ENCODE measurements at places on chromosomes 11 and 22. TPM values are rescaled to one million over a fixed set of nuclear protein-coding genes. Genes with fewer than 3 reads are reported as not detected.
A peak's percentile ranks its signal among the peaks of the same experiment; 100 is the strongest.

- no peak for DNase-seq
Observed at GRCh38 chr11:124612045-124612444, 817 bp downstream of the PANX3 start.

DNA sequence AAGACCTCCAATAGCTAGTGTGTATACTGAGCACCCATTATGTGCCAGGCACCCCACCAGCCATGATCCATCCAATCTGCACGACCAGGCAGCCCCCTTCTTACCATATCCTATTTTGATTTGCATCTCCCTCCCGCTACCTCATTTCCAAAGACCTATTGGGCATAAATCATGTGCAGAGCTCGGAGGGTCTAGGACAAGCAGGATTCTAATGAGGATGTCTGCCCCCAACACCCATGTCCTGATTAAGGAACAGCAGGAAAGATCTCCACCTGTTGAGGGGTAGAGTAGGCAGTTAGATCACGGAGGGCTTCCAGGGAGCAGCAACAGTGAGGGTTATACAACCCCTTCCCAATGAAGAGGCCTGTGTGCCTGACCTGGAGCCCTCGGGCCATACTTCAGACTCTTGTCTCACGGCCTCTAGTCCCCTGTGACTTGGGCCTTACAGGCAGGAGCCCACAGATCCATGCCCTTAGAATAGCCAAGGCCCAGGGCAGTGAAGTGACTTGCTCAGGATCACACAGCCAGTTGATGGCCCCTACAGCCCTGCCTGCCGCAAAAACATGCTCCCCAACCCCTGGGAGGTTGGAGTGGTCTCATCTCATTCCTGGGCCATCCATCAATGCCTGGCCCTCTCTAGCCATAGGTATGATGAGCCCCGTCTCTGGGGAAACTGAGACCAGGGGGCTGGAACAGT, 3.5 kb downstream of the RAB3IL1 start:
- no peak for DNase-seq

- peak; percentile 77 for DNase-seq
Observed at GRCh38 chr11:47983464-47984397, 3.4 kb downstream of the PTPRJ start.

DNA sequence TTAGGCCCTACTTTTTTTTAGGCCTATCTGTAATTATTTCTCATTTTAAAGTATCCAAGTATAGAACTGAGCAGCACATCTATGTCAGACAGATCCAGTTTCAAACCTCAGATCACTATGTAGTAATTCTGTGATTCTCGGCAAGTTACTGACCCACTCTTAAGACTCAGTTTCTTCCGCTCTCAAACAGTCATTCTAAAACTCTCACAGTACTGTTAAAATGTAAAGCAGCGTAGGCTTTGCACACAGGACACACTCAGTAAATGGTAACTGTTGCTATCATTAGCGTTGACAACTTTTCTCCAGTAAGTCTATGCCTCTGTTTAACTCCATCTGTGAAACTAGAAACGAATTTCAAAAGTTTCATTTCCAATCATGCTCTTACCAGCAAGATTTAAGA, 277.1 kb downstream of the TTC28 start:
- DNase-seq, result no peak

The ZNF214 gene
- 0.03 TPM for total RNA-seq

The DDI1 gene
- not detected for total RNA-seq

GRCh38 chr11:69290806-69291205, 3.1 kb upstream of the MYEOV start:
- DNase-seq, result no peak

DNA sequence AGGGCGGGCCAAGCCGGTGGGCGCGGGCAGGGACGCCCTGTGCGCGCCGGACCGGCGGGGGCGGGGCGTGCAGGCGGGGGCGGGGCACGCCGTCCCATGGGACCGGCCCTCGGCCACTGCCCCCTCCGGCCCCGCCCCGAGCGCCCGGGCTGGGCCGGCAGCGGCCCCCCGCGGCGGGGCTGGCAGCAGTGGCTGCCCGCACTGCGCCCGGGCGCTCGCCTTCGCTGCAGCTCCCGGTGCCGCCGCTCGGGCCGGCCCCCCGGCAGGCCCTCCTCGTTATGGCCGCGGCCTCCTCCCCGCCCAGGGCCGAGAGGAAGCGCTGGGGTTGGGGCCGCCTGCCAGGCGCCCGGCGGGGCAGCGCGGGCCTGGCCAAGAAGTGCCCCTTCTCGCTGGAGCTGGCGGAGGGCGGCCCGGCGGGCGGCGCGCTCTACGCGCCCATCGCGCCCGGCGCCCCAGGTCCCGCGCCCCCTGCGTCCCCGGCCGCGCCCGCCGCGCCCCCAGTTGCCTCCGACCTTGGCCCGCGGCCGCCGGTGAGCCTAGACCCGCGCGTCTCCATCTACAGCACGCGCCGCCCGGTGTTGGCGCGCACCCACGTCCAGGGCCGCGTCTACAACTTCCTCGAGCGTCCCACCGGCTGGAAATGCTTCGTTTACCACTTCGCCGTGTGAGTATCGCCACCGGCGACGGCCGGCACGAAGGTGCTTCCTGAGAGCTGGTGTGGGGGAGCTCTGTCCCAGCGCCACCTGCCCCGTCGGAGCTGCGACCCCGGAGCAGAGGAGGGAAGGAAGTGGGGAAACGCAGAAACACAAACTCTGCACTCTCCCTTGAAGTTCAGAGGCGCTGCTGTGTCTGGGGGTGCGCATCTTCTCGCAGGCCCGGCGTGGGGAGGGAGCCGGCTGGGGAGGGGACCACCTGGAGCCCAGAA, at the start of gene KCNQ1:
Gene KCNQ1 (plus strand): TSS at position 188 of the 925 bp plus-strand sequence. CDS start 91 bp downstream, at position 279.
- DNase-seq, result no peak

GRCh38 chr11:3926458-3927095, 71.1 kb downstream of the STIM1 start:
- no peak for DNase-seq

GRCh38 chr11:35919244-35919643, 24.6 kb upstream of the LDLRAD3 start:
- peak; percentile 79 for DNase-seq

- peak; percentile 58 for DNase-seq
Observed at GRCh38 chr11:81644239-81644840, 1089.3 kb downstream of the FAM181B start.

DNA sequence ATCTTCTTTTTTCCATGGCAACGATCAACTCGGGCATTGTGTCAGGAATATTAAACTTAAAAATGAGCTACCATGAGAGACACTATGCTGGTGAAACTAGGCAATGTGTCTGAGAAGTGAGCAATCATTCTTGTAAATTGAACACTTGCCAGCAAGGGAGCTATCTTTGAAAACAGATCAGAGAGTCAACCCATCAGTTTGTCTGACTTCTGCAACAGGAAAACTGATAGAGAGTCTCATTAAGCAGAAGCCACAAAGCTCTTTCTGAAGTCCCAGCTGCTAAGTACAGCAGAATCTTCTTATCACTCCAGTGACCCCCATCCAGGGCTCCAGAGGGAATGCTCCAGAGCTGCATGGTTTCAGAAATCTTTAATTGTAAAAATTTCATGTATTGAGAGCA, 114.7 kb downstream of the MSANTD4 start:
- no peak for DNase-seq

GRCh38 chr22:41636467-41636866, 15.4 kb downstream of the XRCC6 start:
- peak; percentile 75 for DNase-seq

The CCDC73 gene
- total RNA-seq, result 0.03 TPM

The DNAJB7 gene
- total RNA-seq, result not detected

The BAIAP2L2 gene
- total RNA-seq, result not detected

The PANX2 gene
- 1.4 TPM for total RNA-seq

GRCh38 chr22:43846966-43847365, 15.3 kb downstream of the SULT4A1 start:
- DNase-seq, result no peak

The FAM118B gene
- 26.5 TPM for total RNA-seq

DNA sequence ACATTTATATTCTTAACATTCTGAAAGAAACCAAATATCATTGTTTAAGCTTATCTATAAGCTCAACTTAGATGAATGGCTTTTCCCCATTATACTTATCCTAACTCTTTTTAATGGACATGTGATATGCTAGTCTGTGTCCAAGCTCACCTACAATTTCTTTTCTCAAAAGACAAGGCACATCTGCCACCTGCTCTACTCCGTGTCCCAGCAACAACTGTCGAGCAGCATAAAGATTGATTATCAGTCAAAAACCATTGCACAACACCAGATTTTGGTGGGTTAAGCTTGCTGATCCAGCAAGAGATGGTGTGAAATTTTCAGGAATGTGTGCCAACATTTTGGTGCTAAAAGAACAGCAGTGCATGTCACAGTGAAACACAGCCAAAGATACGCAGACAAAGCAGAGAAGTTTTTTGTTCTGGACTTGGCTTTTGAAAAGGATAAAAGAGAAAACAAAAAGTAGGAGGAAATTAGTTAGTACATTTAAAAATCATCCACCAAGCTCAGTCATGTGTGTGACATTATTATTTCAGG, 65.8 kb downstream of the DCDC1 start:
- no peak for DNase-seq

DNA sequence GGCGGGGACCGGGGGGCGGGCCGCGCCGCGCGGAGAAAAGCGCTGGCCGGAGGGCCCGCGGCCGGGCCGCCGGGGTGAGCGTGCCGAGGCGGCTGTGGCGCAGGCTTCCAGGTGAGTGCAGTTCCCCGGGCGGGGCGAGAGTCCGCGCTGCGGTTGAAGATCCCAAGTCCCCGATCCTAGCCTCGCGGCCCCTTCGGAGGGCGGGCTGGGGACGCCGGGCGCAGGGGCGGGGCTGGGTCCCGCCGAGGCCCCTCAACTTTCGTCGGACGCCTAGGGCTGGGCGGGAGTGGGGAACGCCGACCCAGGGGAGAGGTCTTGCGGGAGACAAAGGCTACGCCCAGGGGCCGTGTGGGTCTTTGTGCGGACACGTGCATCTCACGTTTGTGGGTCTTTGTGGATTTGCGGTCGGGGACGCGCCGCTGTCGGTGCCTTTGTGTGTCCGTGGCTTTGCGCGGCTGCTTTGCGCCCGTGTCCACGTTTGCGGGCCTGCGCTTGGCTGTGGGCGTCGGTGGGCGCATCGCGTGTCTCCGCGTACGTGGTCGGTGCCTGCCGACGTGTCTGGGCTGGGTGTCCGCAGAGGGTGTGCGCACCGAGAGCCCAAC, at the start of gene TSKU:
Gene TSKU (plus strand): TSS at position 63 of the 602 bp plus-strand sequence. CDS start 12,261 bp downstream, outside the sequence.
- peak; percentile 24 for DNase-seq

DNA sequence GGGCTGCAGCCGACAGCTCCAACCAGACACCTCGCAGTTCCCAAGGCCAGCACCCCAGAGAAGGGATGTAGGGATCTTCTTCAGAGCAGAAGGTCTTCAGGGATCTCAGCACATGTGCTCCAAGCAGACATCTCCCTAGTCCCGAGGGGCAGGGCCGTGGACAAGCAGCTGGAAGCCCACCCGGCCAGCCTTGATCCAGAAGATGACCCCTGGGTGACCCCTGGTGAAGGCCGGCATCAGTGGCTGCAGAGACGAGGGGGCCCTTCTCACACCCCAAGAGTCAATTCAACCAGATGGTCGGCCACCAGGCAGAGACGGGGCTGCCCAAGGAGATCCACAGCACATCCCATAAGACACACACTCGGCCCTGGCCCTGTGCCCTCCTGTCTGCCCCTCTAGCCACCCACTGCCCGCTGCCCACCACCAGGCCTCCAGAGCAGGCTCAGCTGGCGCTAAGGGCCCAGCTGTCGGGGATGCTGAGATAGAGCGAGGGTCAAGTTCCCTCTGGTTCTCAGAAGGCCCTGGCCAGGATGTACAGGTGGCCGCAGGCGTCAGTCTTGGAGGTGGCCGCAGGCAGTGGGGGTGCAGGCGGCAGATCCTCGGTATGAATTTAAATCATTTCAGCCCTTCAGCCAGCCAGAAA, 168.3 kb downstream of the BRD1 start:
- DNase-seq, result no peak

DNA sequence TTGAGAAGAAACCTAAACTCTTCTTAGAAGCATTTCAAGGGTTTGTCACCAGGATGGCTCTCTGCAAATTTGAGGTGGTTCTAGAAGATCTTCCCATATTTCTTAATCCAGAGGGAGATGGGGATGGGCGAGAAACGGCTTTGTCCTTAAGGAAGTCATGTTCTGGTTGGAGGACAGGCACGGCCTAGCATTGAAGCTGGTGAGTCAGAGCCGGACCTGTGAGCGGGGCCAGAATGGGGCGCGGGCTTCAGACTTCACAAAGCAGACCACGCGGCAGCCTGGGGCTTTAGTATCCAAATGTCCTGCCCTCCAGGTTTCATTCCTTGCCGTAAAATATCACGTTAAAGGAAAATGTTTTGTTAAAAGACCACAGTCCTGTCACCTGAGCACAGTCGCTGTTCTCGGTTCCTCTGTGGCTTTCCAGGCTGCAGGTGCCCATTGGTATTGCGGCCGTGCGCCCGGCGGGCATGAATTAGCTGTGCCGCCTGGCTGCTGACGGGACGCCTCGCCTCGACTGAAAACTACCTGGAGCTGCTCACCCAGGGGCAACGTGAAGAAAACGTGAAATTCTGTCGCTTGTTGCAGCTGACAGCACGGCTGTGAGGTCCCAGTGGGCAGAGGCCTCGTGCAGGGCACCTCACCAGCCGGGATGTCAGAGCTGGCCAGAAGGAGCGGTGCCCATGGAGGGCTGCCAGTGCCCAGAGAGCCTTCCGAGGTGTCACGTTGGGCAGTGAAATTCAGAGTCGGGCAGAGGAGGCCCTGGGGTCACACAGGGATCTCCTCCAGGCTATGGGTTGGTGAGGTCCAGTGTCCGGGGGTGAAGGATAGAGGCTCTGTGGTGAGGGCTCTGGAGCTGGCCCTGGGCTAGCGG, 59.0 kb downstream of the LRP5 start:
- DNase-seq, result no peak

DNA sequence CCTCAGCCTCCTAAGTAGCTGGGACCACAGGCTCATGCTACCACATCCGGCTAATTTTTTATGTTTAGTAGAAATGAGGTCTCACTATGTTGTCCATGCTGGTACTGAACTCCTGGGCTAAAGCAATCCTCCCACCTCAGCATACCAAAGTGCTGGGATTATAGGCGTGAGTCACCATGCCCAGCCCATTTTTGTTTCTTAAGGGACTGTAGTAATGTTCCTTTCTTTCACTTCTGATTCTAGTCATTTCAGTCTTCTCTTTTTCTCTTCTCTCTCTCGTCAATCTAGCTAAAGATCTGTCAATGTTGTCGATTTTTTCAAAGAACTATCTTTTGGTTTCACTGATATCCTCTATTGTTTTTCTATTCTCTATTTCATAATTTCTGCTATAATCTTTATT, 111.0 kb upstream of the APOA1 start:
- peak; percentile 89 for DNase-seq

DNA sequence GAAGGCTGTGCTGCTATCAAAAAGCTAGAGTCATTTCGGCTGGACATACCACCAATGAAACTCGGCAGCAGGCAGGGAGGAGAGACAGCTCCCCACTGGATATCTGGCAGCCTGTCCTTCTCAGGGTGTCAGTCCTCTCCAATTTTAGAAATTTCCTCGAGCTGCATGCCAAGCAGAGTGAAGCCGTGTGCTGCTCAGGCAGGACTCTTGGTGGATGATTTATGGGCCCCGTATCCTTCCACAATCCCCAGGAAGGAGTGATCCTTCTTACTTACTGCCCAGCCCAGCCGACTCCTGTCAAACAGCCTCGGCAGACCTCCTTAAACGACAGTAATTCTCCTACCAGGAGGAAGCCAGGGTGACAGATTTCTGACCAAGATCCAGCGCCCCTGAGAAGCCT, 410.4 kb downstream of the TENM4 start:
- DNase-seq, result no peak

The NXPE1 gene
- total RNA-seq, result not detected

The MMP11 gene
- total RNA-seq, result not detected
